ENCODE measurements at places on chromosomes 12 and 14.

DNA sequence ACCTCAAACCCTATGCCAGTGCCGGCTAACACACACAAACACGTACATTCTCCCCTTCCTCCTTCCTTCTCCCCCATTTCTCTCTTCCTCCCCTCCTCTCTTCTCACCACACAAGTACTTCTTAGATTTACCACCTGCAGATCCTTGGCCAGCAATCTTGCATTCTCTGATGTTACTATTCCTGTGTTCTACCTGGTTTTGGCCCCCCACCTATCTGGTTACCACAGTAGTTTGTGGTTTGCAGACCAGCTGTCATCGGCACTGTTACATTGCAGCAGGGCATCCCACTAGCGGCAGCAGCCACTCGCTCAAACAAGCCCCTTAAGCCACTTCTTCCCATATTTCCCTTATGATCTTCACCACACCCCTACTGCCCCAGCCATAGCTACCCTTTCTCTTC lies 3.9 kb downstream of the ABHD4 start:
- H3K4me1 ChIP-seq = peaks cover 7% of the 10 kb centered on the region
- no peak for DNase-seq
- no peaks in the 10 kb centered on the region for H3K27me3 ChIP-seq
- peaks cover 35% of the 10 kb centered on the region for H3K36me3 ChIP-seq

DNA sequence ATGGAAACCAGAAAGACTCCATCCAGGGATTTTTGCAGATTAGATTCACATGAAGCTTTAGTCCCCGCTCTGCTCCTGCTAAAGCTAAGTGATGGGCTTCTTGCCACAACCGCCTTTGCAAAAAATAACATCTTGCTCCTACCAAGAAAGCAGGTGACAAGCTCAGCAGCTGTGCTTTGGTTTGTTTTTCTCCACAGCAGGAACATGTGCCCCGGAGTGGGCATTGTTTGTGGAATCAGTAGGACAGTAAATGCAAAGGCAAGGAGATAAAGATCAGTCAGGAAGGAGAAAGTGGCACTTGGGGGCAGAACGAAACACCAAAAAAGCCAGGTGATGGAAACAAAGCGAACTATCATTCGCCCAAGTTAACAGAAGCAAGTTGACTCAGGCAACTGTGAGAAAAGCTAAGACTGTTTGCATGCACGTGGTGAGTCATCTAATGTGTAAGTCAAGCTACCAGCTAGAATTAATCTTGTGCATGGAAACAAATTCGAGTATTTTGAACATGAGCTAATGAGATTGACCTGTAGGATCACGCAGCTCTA lies 165.5 kb upstream of the PLXNC1 start:
- no peaks in the 10 kb centered on the region for H3K36me3 ChIP-seq
- no peak overlapping the region for H3K4me3 ChIP-seq
- no peaks in the 10 kb centered on the region for H3K4me1 ChIP-seq
- H3K27me3 ChIP-seq = no peaks in the 10 kb centered on the region

- H3K27ac ChIP-seq = no peak overlapping the region
- peaks cover 13% of the 10 kb centered on the region for H3K4me1 ChIP-seq
- H3K27me3 ChIP-seq = no peaks in the 10 kb centered on the region
Observed at GRCh38 chr12:104524034-104524832, 67.5 kb downstream of the CHST11 start.

DNA sequence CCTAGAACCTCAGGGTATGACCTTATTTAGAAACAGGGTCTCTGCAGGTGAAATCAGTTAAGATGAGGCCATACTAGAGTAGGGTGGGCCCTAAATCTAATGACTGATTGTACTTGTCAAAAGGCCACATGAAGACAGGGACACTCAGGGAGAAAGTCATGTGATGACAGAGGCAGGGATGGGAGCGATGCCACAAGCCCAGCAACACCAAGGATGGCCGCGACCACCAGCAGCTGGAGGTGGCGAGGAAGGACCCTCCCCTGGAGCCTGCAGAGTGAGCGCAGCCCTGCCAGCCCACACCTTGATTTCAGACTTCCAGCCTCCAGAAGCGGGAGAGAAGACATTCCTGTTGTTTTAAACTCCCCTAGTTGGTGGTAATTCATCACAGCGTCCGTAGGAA lies 199.9 kb downstream of the PHETA1 start:
- DNase-seq = no peak
- no peaks in the 10 kb centered on the region for H3K36me3 ChIP-seq
- no peak overlapping the region for H3K4me3 ChIP-seq

GRCh38 chr12:6884539-6884938 lies 11.4 kb upstream of the SPSB2 start:
- H3K27ac ChIP-seq = no peak overlapping the region
- H3K4me1 ChIP-seq = no peaks in the 10 kb centered on the region
- peaks cover 2% of the 10 kb centered on the region for H3K36me3 ChIP-seq
- no peaks in the 10 kb centered on the region for H3K27me3 ChIP-seq
- no peak overlapping the region for H3K4me3 ChIP-seq

DNA sequence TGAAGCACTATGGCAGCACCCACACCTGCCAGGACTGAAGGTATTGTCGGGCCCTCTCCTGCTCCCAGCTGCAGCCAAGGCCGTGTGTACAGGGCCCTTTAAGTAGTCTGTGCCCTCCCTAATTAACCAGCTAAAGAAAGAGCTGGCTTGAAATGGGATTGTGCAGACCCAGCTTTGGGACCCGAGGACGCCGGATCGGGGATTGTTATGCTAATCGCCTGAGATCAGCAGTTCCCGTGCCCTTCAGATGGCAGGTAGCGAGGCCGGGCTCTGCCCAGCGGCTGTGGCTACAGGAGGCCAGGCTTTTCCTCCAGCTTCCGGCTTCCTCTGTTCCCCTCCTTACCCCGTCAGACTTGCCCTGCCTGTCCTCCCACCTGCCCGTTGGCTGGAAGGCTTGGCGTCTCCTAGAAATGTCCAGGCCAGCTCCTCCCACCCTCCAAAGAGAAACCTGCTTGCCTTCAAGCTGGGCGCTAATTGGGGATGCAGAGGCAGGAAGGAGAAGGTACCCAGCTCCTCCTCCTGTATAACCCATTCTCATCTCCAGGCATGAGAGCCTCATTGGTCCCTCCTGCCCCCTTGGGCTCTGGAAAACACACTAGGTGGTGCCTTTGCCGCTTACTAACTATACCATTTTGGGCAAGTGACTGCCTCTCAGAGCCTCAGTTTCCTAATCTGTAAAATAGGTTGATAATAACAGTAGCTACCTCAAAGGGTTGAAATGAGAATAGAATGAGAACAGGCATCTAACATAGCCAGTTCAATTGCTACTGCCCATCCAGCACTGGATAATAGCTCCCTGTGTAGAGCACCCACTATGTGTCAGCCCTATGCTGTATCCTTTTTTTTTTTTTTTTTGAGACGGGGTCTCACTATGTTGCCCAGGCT lies 25.8 kb upstream of the MSI1 start:
- H3K27ac ChIP-seq = no peak overlapping the region
- peaks cover 5% of the 10 kb centered on the region for H3K27me3 ChIP-seq
- H3K4me3 ChIP-seq = no peak overlapping the region
- peak; percentile 71 for DNase-seq
- no peaks in the 10 kb centered on the region for H3K4me1 ChIP-seq

DNA sequence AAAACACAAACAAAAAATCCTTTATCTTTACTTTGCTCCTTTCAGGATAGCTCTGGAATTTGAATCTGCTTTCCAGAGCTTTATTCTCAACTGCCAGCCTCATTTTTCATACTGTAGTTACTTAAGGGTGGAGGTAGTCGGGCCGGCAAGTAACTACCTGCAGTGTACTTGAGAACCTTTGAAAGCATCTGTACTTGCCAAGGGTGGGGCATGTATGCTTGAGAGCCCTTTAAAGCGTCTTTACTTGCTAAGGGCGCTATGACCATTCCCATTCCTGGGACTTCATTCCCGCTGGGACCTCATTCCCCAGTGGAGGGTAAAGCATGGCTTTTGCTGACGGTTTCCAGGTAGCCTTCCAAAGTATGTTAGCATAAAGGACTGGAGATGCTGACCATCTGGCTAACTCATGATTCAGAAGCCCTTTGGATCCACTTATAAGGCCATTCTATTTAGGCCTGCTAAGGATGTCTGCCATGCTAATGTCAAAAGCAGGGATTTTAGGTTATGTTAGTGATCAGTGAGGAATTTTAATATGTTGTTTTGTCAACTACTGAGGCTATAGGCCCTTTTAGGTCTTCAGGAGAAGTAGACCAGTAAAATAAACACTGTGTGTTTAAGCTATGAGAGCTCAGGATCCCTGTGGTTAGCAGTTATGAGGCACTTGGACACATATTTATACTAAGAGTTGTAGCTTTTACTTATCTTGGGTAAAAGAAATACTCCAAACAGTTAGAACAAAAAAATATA lies 74.9 kb downstream of the CRADD start:
- H3K27me3 ChIP-seq = no peaks in the 10 kb centered on the region
- peaks cover 2% of the 10 kb centered on the region for H3K36me3 ChIP-seq
- H3K4me1 ChIP-seq = no peaks in the 10 kb centered on the region
- no peak overlapping the region for H3K27ac ChIP-seq
- no peak overlapping the region for H3K4me3 ChIP-seq

- no peaks in the 10 kb centered on the region for H3K27me3 ChIP-seq
- no peaks in the 10 kb centered on the region for H3K36me3 ChIP-seq
- H3K4me3 ChIP-seq = no peak overlapping the region
- no peak for DNase-seq
- peaks cover 2% of the 10 kb centered on the region for H3K4me1 ChIP-seq
Observed at GRCh38 chr12:31736472-31736871, 7.7 kb upstream of the AMN1 start.

DNA sequence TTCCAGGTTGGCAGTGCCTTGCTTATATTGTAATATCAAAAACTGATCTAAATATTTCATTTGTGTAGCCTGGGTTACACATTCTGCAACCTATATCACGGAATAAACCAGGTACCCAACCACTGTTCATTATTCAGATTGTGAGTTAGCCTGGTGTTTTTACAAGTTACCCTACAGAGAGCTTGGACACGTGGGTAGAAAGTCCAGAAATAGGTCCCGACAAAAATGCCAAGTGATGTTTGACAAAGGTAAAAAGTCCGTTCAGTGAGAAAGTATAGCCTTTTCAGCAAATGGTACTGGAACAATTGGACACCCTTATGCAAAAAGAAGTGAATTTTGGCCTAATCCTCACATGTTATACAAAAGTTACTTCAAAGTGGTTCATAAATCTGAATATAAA lies 17.6 kb upstream of the EVL start:
- no peaks in the 10 kb centered on the region for H3K36me3 ChIP-seq
- H3K4me3 ChIP-seq = no peak overlapping the region
- H3K27ac ChIP-seq = no peak overlapping the region
- DNase-seq = no peak

- no peak for DNase-seq
- no peak overlapping the region for H3K4me3 ChIP-seq
- H3K4me1 ChIP-seq = no peaks in the 10 kb centered on the region
- H3K36me3 ChIP-seq = no peaks in the 10 kb centered on the region
- no peaks in the 10 kb centered on the region for H3K27me3 ChIP-seq
Observed at GRCh38 chr14:68707482-68707881, 85.4 kb downstream of the ZFP36L1 start.

- peaks cover 12% of the 10 kb centered on the region for H3K4me1 ChIP-seq
- no peaks in the 10 kb centered on the region for H3K36me3 ChIP-seq
- no peak overlapping the region for H3K4me3 ChIP-seq
Observed at GRCh38 chr12:64180951-64181350, 41.1 kb downstream of the KICS2 start.

- H3K27me3 ChIP-seq = no peaks in the 10 kb centered on the region
- no peaks in the 10 kb centered on the region for H3K36me3 ChIP-seq
- H3K27ac ChIP-seq = no peak overlapping the region
- no peak for DNase-seq
Observed at GRCh38 chr12:121874071-121874470, 14.5 kb upstream of the PSMD9 start.

DNA sequence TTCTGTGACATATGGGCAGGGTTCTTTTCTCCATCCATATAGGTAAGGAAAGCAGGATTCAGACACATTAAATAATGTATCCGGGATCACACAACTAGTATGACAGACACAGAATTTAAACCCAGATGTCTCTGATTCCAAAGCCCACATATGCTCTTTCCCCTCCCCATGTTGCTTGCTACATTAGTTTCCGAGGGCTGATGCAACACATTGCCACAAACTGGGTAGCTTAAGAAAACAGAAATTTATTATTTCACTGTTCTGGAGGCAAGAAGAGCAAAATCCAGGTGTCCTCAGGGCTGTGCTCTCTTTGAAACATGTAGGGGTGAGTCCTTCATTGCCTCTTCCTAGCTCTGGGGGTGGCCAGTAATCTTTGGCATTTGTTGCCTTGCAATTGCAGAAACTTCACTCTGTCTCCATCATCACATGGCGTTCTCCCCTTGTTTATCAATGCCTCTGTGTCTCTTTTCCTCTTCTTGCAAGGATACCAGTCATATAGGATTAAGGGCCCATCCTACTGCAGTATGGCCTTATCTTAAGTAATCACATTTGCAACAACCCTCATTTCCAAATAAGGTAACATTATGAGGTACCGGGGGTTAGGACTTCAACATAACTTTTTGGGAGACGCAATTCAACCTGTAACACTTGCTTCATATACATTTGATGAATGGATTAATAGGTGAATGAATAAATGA lies 83.0 kb upstream of the CCND2 start:
- DNase-seq = no peak
- H3K4me3 ChIP-seq = no peak overlapping the region
- H3K36me3 ChIP-seq = no peaks in the 10 kb centered on the region
- H3K4me1 ChIP-seq = no peaks in the 10 kb centered on the region

GRCh38 chr12:117774941-117775775 lies 193.6 kb downstream of the KSR2 start:
- H3K27ac ChIP-seq = no peak overlapping the region
- no peak for DNase-seq
- no peak overlapping the region for H3K4me3 ChIP-seq
- no peaks in the 10 kb centered on the region for H3K27me3 ChIP-seq
- H3K36me3 ChIP-seq = no peaks in the 10 kb centered on the region

DNA sequence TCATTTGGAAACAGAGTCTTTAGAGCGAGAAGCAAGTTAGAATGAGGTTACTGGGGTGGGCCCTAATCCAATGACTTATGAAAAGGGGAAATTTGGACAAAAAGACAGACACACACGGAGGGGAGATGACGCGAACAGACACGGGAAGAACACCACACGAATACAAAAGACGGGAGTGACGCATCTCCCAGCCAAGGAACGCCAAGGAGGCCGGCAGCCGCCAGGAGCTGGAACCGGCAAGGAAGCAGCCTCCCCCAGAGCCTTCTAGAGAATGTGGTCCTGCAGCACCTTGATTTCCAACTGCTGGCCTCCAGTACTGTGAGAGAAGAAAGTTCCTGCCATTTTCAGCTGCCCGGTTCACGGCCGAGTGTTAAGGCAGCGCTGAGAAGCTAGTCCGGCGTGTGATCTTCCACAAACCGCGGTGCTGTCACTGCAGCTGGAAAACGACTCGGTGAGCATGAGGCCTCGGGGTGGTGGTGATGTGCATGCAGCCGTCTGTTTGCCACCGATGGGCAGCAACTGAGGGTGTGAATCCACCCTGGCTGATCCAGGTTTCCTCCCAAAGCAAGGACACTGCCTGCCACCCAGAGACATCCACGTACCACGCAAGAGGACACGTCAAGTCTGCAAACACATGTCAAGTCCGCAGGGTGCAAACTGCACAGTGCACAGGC lies 124.5 kb downstream of the NCOR2 start:
- no peak overlapping the region for H3K4me3 ChIP-seq
- no peaks in the 10 kb centered on the region for H3K27me3 ChIP-seq
- no peak overlapping the region for H3K27ac ChIP-seq
- DNase-seq = no peak
- peaks cover 38% of the 10 kb centered on the region for H3K36me3 ChIP-seq

GRCh38 chr14:76954394-76955190 lies 73.9 kb downstream of the IRF2BPL start:
- no peak for DNase-seq
- peak overlapping the region; percentile 98 for H3K27ac ChIP-seq
- no peak overlapping the region for H3K4me3 ChIP-seq
- H3K27me3 ChIP-seq = no peaks in the 10 kb centered on the region
- no peaks in the 10 kb centered on the region for H3K36me3 ChIP-seq
- H3K4me1 ChIP-seq = peaks cover 70% of the 10 kb centered on the region

GRCh38 chr14:37551119-37551518 lies 43.9 kb downstream of the FOXA1 start:
- DNase-seq = no peak
- H3K4me1 ChIP-seq = no peaks in the 10 kb centered on the region
- H3K4me3 ChIP-seq = no peak overlapping the region

All from lung (tissue), 17 donors.